ENCODE measurements at places on chromosomes 11 and 22.
A peak's percentile ranks its signal among the peaks of the same experiment; 100 is the strongest.

GRCh38 chr11:45502226-45502545, 163.2 kb downstream of the CHST1 start:
- DNase-seq, result no peak

DNA sequence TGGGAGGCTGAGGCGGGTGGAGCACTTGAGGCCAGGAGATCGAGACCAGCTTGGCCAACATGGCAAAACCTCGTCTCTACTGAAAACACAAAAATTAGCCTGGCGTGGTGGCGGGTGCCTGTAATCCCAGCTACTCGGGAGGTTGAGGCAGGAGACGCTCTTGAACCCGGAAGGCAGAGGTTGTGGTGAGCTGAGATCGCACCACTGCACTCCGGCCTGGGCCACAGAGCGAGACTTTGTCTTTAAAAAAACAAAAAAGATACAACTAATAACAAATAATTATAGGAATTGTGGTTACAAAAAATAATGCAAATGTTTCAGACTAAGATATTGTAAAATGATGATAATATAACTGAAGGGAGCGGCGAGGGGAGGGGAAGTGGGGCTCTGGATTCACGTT, 90.3 kb upstream of the RTL6 start:
- no peak for DNase-seq

- DNase-seq, result peak; percentile 26
Measured at GRCh38 chr11:706957-707816, 1.2 kb downstream of the EPS8L2 start.

DNA sequence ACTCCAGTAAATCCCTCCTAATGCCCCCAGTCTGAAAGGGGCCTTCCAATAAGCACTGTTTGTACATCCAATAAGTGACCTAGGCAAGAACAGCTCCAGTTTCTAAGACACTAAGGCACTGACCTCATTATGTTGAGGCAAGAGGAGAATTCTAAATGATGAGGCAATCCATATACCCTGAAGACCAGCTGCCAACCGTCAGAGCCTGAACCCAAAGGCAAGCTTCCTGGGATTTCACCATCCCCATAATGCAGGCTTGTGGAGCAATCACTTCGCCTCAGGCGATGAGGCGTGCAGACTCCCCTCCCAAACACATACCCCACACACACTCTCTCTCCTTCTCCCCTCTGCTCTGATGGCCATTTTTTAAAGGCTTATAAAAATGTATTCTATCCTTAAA, 49.5 kb downstream of the LGR4 start:
- peak; percentile 50 for DNase-seq

GRCh38 chr11:101264306-101264705, 134.7 kb upstream of the PGR start:
- peak; percentile 59 for DNase-seq

GRCh38 chr11:83070044-83070701, 1.5 kb downstream of the RAB30 start:
- peak; percentile 2 for DNase-seq

DNA sequence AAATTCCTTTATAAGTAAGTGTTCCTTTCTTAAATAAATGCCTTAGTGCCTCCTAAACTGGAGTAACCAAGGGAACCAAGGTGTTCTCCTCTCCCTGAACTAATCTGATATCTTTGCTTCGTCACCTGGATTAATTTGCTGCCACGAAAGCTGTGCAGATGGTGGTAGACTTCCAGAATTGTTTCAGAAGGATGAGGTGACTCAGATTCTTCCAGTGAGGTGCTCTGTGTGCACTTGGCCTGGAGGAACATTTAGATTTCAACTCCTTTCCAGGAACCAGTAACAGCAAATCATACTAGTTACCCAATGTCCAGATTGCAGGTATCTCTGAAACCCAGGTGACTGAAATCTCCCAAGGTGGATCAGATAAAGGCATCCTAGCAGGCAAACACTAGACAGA, 181.9 kb downstream of the FAT3 start:
- DNase-seq, result no peak

GRCh38 chr22:33076343-33076742, 18.2 kb upstream of the SYN3 start:
- no peak for DNase-seq

DNA sequence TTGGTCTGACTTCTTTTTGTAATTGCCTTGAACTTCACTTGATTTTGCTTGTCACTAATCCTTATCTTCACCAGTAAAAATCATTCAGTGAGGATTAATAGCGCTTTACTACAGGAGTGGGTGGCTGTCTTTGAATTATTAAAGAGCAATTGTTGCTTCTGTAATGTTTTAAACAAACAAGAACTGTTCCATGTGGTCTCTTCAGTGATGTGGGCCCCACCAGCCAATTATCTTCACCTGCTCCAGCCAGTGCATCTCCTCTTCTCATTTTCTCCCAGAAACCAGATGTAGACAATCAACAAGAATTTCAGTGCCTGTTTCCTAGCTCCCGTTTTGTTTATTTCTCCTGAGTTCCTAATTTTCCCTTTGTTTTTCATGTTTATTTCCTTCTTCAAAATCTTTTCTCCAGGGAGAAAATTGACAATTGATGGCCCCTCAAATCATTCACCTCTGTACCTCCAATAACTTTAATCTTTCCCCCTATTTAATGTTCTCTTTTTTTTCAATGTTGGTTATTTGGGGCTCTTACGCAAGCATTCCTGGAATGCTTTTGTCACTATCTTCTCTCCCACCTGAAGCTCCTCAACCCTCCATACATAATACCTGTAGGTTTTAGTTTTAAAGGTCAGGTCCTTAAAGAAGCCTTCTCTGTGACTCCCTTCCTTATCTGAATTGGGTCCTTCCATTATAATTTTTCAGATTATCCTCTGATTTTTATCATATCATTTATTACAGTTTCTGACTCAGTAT, 115.1 kb downstream of the ARFGAP2 start:
- no peak for DNase-seq

DNA sequence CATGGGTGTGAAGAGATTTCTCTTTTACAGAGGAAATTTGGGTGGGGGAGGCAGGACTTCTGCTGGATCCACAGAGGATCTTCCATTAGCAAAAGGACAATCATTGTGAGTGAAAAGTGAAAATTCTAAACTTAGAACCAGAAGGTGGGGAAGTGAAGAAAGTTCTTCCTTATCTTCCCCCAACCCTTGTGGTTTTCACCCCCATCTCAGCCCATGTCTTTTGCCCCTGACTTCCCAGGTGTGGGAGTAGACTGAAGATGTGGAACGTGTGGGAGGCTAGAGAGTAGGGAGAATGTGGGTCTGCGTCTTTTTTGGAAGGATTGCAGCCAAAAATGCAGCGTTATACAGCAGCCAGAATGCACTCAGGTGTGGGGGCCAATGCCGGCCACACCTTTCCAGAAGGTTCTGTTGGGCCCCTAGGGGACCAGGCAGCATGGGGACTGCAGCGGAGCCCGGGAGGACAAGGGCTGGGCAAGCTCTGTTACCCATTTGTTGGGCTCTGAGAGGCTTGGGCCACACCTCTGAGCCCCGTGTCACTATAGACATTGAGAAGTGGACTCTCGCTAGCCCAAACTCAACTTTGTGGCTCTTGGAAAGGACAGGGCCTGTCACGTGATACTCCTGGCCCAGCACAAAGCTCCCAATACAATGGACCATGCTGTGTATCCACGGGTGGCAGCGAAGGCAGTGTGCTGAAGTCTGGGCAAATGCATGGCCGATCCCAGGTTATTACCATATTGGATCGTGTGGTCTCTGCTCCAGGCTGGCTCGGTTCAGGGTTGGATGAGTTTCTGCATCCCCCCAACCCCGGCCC, 32.8 kb upstream of the LINC01488 start:
- DNase-seq, result no peak

- DNase-seq, result no peak
Measured at GRCh38 chr11:99079576-99079975, 58.8 kb downstream of the CNTN5 start.

DNA sequence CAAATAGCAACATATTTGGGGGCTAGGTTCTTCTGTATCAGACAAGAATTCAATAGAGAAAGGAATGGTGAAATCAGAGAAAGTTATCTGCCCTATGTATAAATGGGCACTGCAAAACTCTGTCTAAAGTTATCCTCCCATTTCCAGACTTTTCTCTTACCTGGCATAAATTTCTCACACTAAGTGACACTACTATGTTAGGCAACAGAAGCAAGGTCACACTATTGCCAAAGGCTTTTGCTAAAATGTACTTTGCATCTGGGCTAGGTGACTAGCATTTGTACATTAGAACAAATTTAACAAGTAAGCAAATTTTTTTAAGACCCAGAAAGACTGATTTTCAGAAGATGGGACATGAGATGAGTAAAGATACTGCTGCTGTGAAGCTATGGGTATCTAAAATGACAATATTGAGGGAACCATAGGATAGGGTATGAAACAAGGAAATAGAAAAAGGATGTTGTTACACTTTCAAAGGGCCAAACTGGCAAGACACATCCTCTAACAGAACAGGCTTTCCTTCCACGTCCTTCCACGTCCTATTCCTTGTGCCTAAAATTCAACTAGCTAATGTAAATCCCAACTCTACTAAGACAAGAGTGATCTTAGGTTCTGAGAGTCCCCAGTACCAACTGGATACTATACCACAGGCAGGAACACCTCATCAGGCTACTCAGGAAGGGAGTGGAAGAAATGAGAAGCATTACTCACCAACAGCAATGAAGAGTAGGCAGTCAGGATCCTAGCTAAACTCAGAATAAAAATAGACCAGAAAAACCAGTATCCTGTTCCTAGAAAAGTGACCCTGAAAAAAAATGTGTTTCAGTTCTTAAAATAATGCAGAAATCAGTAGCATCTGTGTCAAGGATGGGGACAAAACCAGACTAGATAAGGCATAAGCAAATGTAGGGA, 22.6 kb downstream of the GDPD4 start:
- no peak for DNase-seq

GRCh38 chr11:62399878-62400266, 19.0 kb upstream of the SCGB1A1 start:
- DNase-seq, result no peak

- no peak for DNase-seq
Measured at GRCh38 chr11:80346353-80347059, 905.7 kb upstream of the TENM4 start.

Measured in NCI-H2171 treated with DMSO at 0.1 percent for 48 hours (cell line).